ENCODE measurements at places on chromosomes 5 and 9.
A peak's percentile ranks its signal among the peaks of the same experiment; 100 is the strongest.

DNA sequence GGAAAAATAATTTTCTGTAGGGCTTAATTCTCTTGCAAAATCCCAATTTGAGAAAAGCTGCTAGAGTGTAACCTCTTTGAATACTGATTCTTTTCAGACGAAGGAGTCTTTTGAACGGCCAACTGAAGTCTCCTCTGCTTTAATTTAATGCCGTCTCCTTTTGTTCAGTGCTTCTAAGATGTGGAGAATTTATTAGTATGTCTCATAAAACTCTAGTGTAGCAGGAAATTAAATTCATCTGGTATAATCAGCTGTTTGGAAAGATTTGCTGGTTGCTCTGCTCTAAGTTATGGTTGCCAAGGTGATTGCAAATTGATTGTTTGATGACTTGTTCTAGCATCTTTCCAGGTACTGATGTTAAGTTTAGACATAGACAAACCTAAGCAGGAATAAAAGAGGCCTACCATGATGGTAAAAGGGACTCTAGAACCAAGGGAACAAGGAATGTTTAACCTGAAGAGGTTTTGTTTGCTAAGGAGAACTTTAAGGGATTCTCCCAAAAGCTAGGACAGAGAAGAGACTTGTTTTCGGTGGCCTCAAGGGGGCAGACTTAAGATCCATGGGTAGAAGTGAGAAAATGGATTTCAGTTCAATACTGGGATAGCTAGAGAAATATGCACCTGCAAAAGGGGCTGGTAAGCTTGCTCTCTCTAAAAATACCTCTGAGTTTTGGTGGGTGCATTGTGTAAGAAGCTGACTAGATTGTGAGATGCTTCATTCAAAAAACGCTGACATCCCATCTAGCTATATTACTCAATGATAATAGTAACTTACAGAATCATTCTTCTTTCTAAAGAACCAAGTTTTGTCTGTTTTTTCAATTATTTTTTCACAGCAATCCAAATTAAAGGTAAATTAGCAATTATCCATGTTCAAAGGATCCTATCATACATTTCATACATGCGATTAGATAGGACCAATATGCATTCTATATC is 5.7 kb upstream of the ADRB2 start:
- DNase-seq, result no peak

- no peak for DNase-seq
These were observed 13.8 kb downstream of the ICE1 start for GRCh38 chr5:5436203-5436760.

DNA sequence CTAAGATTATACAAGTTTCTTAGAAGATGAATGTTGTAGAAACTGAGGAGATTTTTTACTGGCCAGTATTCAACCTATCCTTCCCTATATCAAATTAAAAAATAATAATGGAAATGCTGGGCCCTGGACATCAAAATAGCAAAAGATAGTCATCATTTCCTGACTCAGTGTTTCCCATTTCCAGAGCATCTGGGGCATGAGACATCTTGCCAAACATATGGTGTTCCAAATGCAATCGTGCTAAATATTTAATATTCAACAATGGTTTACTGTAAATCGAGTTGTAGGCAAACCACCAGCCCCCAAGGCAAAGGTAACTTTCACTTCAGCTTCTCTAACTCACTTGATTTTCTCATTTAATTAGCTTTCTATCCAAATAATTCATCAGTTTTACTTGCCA is 152.9 kb downstream of the FRMD3 start:
- DNase-seq, result no peak

DNA sequence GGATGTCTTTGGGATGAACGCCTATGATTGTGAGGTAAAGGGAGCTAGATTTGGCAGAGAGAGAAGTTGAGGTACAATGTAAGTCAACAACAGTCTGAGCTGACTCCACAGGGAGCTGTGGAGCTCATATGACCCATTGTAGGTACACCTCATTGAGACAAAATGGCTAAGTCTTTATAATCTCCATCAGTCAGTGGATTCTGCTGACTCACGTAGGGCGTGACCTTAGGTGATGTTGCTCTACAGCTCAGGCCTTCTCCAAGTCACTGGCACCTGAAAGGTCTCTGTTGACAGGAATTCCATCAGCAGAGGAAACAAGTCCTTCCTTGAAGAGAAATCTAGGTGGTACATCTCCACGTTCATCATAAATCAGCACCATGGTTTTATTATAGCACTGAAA is 118.2 kb upstream of the PRR16 start:
- DNase-seq, result no peak

GRCh38 chr5:175082866-175083590 is 358.6 kb downstream of the MSX2 start:
- DNase-seq, result no peak

DNA sequence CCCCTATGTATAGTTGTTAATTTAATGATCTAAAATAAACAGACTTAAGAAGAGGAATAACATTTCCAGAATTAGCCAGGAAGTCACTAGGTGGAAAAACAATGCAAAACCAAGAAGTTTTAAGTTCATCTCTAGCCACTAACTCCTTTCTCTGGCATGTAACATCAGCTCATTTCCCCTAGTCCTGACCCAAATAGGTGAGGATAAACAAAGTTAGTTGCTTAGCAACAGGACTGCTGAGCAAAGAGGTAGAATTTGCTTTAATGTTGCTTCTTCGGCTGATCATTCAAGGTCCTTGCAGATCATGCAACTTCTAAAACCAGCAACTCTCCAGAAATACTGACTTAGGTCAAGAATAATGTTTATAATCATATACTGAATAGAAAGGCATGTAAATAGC is 675.8 kb downstream of the CETN3 start:
- no peak for DNase-seq

DNA sequence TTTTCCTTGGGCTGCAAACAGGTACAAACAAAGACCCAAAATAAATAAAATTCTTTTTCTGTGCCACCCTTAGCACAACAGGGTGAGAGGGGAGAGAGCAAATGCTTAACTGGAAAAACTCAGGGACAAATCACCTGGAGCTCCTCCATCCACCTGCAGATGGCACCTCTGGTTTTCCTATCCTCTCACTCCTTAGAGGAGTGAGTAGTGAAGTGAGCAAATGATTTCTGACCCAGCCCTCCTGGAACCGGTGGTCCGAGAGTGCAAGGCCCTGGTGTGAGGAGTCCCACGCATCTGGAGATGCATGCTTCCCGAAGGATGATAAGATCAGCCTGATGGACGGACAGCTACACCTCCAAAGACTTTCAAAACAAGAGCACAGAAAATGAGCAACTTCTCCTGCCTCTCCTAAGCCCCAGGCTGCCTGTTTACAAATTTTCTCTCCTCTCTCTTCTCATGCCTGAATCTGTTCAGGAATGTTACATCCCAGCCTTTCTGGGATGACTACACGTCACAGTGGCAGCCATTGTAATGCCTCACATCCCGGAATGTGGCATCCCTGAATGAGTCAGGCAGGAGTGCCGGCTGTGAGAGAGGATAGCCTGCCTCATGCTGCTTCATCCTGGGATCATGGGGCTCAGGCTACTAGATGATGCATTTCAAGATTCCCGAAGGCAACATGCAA is 86.4 kb downstream of the ADRB2 start:
- DNase-seq, result peak; percentile 78
